ENCODE measurements at places on chromosomes 1 and 21.

GRCh38 chr1:229562686-229563085 is 4.2 kb upstream of the ABCB10 start:
- no peak for DNase-seq

GRCh38 chr21:31666445-31667010 is 7.0 kb downstream of the SOD1 start:
- no peak for DNase-seq

GRCh38 chr1:242754926-242755325 is 230.4 kb upstream of the PLD5 start:
- no peak for DNase-seq

DNA sequence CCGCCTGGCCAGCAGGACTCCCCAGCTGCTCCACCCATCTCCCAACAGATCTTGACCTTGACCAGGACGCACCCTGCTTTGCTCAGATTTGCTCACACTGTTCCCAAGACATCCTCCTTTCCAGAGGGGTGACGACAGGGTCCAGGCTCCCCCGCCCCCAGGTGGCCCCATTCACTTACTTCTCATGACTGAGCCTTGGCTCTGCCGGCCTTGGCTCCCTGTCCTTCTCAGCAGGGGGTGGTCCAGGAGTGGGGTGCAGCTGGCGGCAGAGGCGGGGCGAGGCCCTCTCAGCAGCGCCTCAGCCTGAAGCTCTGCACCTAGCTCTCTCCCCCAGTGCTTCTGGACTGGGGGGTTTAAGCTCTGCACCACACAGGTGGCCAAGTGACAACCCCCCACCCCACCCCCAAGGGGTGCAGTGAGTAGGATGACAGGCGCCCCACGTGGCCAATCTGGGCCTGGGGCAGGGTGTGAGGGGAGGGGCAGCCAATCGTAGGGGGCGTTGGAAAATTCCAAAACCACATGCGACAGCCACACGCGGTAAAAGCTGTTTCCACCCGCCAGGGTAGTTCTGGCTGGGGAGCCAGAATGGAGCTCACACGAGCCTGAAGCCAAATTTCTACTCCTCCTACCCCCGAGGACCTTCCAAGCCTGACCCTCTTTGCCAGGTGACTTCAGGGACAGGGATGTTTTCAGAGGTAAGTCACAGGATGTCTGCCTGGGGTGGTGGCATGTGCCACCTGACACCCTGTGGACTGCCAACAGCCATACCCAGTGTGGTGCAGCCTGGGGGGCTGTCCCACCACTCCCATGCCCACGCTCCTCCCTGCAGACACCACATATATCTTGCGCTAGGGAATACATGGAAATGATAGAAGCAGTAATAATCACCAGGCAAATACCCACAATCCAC is 5.6 kb downstream of the RORC start:
- DNase-seq, result peak; percentile 32

GRCh38 chr1:17084787-17085186 is 31.0 kb upstream of the SDHB start:
- no peak for DNase-seq

- no peak for DNase-seq
Observed at GRCh38 chr1:31482482-31483011, 69.5 kb downstream of the SERINC2 start.

- DNase-seq, result no peak
Observed at GRCh38 chr1:903305-903704, 20.4 kb upstream of the SAMD11 start.

DNA sequence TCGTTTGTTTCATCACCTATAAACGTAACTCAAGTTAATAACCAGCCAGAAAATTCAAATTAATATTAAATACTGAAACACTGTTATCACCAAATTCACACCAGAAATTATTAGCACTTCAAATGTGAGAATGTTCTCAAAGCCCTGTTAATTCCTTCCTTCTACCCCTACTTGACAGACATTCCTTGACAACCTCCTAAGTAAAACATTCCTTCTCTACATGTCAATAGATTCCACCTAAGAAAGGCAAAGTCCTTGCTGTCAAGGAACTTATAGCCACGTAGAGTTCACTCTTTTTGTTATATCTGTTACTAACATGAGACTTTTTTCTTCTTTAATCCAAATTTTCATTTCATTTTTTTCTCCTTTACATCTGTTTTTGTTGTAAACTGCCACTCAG is 441.5 kb downstream of the SMYD3 start:
- no peak for DNase-seq

- DNase-seq, result no peak
Observed at GRCh38 chr1:152972196-152972886, 1.9 kb downstream of the SPRR4 start.

DNA sequence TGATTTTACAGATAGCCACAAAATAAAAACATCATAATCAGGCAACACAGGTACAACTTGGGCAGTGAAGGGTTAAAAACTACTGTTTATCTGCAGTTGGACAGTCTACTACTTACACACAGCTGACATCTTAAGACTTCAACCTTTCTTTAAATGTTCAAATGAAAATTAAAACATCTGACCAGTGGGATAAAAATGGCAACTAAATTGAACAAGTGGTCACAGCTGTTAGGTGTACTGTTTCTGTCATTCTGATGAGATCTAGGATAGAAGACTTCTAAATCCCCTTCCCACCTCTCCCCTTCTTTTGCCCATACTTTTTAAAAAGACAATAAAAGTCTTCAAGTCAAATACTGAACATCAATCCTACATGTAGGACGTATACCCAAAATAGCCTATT is 56.2 kb downstream of the ENAH start:
- no peak for DNase-seq

DNA sequence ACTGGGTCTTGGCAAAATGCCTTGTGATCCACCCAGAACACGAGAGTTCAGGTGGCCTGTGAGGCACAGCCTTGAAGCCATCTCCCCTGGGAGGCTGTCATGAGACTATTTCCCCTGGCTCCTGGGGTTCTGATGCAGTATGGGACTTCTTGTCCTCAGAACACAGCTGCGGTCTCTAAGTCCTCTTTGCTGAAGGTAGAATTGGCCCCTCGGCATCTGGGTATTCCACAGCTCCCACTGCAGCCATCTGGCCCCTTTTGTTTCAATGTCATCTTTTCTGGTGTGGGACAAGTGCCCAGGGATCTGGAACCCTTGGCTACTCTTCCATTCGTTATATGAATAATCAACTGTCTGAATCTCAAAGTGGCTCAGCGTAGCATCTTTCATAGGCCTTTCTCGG is 17.0 kb upstream of the LY9 start:
- no peak for DNase-seq

DNA sequence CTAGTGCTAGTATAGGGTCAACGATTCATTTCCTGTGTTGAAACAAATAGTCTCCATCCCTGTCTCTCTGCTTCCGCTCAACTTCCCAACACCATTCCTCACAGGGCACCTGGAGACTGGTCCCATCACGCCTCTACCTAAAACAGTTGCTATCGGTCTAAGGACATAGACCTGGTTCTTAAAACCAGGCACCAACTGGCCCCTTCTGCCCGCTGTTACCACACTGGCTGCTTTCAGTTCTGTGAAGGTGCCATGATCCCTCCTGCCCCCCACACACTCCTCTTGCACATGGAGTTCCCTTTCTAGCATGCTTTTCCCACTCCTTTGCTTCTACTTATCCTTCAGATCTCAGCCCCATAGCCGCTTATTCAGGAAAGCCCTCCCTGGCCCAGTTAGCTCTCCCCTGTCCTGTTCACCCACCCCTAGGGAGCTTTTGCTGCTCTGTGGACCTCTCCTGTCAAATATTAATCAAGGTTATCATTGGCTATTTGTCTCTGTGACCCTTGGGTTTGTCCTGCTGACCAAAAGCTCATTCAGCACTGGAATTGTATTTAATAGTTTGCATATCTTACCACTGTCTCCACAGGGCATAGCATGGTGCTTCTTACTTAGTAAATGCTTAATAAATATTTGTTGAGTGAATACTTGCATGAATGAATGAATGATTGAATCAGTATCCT is 11.9 kb upstream of the KPRP start:
- DNase-seq, result no peak

DNA sequence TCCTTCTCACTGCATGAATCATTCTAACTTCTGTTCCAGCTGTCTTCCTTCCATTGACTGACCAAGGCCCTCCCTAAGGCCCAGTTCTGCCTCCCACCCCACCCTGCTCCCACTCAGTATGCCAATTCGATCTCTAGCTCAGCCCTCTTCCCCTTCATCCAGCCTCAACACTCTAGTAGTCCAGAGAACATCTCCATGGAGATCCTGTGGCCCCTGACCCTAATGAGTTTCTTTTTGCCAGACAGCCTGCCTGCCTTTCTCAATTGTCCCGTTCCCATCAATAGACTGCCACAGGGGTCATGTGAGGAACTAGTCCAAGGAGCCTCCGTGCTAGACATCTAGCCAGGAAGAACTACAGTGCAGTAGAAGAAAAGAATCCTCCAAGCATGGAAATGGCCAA is 26.4 kb downstream of the RRAGC start:
- DNase-seq, result no peak

- no peak for DNase-seq
Observed at GRCh38 chr1:91550961-91551360, 50.3 kb downstream of the CDC7 start.

GRCh38 chr1:247638011-247638410 is 32.6 kb downstream of the OR2G3 start:
- no peak for DNase-seq

GRCh38 chr1:25096307-25097150 is 135.8 kb downstream of the SYF2 start:
- no peak for DNase-seq

DNA sequence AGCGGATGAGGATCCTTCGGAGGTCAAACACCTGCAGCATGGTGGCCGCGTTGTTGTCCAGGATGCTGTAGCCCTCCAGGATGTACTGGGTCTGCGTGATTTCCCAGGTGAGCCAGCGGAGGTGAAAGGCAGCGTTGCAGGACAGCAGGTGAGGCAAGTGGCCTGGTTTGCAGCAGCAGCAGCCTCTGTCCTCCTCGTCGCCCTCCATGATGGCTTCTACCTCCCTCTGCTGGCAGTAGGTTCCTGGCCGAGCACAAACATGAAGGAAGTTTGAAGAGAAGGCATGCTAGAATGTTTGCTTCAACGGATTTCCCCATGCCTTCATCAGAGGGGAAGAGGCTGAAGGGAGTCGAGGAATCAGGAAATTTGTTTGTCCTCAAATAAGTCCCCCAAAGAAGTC is 74.7 kb downstream of the NTPCR start:
- DNase-seq, result no peak

DNA sequence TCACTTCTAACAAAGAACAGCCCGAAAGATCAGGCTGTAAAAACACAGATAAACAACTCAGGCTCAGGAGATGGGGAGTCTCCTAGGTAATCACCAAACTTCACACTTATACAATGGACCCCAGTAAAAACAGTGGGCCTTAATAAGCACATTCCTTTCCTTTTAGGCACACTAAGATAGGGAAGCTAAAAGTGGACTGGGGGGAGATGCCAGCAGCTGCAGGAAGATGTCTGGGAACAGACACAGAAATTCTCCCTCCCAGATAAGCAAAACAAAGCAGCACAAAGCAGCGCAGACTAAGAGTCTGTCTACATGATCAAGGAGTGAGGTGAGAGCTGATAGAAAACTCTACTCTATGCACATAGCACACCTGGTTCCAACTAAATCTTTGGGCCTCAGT is 29.0 kb upstream of the CTBS start:
- no peak for DNase-seq

- no peak for DNase-seq
Observed at GRCh38 chr1:57319165-57319564, 104.7 kb downstream of the DAB1 start.

DNA sequence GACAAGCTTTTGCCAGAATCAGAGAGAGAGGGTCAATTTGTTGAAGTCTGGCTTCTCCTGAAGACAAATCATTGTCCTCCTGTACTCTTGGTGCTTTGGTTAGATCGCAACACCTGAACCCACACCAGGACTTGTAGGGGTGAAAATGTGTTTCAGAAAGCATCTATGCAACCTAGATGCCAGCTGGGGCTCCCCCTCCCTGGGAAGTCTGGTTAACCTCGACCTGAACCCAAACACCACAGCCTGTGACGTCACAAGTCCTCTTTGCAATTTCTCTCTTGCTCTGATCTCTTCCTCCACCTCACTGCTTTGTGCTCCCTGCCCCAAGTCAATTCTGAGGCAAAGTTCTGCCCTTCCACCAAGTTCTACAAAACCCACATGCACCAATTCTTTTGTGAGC is 42.8 kb upstream of the USP24 start:
- DNase-seq, result peak; percentile 14
